ENCODE measurements at places on chromosomes 2 and 18. TPM values are rescaled to one million over a fixed set of nuclear protein-coding genes. Genes with fewer than 3 reads are reported as not detected.

Gene DSC2
- total RNA-seq, result 31.1 TPM

Gene TMEM182
- total RNA-seq, result 200 TPM

Gene PRSS56
- total RNA-seq, result not detected

Gene TPGS2
- total RNA-seq, result 18.6 TPM

DNA sequence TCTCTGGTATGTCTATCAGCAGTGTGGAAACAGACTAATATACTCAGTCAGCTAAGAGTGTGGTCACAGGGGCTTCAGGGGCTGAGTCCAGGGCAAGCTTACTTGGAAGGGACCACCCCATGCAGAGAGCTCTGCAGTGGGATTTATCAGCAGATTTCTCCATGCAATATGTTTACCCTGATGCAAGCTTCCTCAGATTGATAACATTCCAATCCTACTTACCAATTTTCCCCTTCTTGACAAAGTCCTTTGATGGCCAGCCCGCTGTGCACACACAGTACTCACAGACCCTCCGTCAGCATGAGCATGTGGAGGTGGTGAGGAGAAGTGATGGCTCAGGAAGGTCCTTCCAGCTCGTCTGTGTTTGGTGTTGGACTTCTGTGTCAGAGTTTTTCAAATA is 51.8 kb downstream of the SH3RF3 start:
- DNase-seq, result no peak

DNA sequence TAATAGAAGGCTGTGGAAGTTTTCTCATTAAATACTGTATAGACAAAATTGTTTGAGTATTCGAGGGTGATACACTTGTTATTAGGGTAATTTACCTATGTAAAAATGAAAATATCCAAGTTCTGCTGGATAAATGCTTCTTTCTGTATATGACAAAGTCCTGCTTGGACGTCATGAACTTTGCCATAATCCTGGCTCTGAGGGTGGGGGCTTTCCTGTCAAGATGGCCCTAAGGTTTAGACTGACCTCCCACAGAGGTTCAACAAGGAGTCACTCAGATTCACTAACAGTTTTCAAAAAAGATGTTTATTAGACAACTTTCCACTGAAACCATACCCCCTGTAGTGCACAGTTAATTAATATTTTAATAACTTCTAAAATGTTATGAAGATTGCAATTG is 52.5 kb upstream of the NABP1 start:
- DNase-seq, result no peak

- DNase-seq, result no peak
Observed at GRCh38 chr2:60058781-60059180, 494.7 kb downstream of the BCL11A start.
